Stimulated activated CD8-positive, alpha-beta memory T cell treated with anti-CD3 and anti-CD28 coated beads, Interleukin-2, amount 100 ng/mL, for 1 hour (primary cell): ENCODE measurements at places on chromosomes 5 and 9.

- DNase-seq, result no peak
Measured at GRCh38 chr5:31825518-31826068, 186.7 kb downstream of the PDZD2 start.

DNA sequence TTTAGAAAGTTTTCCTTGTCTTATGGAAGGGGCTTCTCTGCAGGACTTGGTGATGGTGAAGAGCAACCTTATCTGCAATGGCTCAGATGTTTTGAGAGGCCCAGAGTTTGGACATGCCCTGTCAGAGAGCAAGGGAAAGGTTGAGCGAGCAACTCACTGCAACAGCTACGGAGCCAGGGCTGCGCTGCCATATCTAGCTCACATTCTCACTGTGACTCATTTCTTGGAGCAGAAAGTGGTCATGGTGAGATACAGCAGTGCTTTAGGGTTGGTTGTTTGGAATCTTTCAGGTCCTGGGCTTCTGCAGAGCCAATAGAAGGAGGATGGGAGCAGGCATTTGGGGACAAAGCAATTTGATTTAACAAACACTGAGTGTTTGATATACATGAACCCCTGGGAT is 12.3 kb downstream of the GLRA1 start:
- no peak for DNase-seq

DNA sequence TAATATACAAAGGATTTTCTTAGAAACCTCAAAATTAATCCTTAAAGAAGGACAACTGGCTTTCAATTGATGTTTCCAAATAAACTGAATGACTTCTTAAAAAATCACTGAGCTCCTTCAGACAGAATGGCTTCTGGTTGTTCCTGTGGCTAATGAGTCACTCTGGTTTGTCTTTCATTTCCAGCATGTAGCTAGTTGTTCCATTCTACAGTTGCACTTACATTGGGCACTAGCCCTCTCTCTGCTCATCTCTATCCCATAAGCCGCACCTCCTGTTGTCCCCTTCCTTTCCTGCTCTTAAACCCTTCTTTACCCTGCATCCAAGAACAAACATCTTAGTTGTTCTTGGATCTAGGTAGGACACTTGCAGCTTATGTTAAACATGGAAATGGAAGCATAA is 235.3 kb upstream of the HAPLN1 start:
- DNase-seq, result no peak

DNA sequence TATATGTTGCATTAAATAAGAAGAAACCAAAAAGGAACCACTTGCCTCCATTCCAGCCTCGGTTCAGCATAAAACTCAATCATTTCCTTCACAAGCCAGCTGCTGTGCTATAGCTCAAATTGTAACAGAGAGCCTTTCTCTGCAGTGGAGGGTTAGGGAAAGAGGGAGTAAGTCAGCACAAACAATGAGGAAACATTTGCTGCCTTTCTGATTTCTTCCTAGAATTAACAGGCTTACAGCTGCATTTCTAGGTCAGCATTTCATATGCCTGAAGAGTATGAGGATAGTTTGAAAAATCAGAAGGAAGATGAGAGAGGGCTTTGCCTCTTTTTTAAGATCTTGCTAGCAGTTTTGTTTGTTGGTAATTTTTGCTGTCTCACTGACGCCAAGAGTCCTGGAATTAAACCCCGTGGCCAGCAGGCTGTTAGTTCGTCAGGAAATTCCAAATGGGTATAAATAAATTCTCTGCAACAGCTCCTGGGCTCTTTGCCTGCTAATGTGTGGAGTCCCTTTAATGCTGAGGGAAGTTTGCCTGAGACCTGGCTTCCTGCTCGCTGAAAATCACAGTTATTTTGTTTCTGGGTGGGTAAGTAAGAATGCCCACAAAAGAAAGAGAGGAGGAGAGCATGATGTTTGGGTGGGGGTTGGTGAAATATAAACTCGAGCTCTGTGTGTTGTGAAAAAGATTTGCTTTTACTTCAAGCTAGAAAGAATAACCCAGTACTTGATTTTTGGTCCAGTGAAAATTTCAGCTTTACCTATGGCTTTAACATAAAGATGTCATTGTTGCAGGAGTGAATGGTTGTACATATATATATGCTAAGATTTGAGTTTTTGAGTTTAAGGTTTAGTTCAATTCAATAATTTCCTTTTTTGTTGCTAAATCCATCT is 148.1 kb upstream of the DMRT1 start:
- no peak for DNase-seq

GRCh38 chr5:74992791-74993190 is 59.6 kb downstream of the GCNT4 start:
- no peak for DNase-seq

- no peak for DNase-seq
Measured at GRCh38 chr5:168314735-168315411, 23.4 kb downstream of the WWC1 start.

GRCh38 chr5:126449751-126450271 is 26.6 kb downstream of the GRAMD2B start:
- DNase-seq, result peak; percentile 16

- DNase-seq, result no peak
Measured at GRCh38 chr9:121050128-121050988, at the start of gene C5. C5 (minus strand) TSS chr9:121050275; CDS start chr9:121050246, 29 bp downstream.

DNA sequence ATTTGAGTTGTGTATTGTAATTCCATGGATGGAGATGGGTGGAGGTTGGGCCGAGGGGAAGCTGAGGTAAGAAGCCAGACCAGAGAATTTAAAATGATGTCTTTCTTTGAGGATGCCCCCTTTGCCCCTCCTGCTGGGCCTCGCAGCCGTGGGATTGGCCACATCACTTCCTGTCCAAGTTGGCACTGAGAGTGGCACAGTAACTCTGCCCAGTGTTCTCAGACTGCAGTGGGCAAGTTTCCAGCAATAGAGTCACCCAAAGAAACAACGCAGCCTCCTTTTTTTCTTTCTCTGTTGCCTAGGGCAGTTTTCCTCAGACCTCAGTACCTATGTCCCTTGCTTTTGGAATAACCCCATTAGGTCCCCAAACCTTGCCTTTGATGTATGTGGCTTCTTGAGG is 306.6 kb upstream of the DMRT1 start:
- DNase-seq, result no peak

- DNase-seq, result no peak
Measured at GRCh38 chr9:89634995-89635742, 30.4 kb downstream of the GADD45G start.

DNA sequence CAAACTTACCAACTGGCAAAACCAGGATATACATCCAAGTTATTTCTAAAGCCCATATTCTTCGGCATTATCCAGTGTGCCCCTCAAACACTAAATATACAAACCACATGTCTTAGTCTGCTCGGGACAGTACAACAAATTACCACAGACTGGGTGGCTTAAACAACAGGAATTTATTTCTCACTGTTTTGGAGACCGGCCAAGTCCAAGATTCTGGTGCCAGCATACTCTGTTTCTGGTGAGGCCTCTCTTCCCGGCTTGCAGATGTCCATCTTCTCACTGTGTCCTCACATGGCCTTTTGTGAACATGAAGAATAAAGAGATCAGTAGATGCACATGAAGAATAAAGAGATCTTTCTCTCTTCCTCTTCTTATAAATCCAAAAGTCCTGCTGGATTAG is 12.9 kb upstream of the SLCO6A1 start:
- no peak for DNase-seq

GRCh38 chr9:2132484-2133082 is 117.4 kb downstream of the SMARCA2 start:
- DNase-seq, result no peak

- DNase-seq, result no peak
Measured at GRCh38 chr5:171405615-171406014, 13.8 kb upstream of the FGF18 start.

DNA sequence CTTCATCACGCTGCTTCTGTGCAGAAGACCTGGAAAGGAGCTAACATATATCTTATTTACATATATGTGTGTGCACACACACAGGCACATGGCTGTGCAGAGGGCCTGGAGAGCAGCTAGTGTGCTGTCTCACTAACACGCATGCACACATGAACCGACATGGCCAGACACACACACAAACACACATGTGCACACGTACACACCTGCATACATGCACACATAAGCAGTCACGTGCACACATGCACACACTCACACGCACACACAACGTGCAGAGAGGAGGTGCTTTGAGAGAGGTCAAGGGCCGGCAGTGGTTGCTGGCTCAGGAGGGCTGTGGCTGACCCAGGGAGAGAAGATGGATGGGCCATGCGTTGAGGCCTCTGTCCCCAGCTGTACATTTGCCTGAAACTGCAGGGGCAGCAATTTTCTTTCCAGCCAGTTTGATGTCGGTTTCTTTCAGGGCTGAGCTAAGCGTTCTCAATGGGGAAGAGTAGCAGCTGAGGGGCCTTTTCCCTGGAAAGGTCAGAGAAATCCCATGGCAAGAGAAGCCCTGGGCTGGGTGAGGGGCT is 66.7 kb downstream of the OLFM1 start:
- no peak for DNase-seq

- no peak for DNase-seq
Measured at GRCh38 chr5:103467831-103468230, 94.8 kb downstream of the NUDT12 start.

DNA sequence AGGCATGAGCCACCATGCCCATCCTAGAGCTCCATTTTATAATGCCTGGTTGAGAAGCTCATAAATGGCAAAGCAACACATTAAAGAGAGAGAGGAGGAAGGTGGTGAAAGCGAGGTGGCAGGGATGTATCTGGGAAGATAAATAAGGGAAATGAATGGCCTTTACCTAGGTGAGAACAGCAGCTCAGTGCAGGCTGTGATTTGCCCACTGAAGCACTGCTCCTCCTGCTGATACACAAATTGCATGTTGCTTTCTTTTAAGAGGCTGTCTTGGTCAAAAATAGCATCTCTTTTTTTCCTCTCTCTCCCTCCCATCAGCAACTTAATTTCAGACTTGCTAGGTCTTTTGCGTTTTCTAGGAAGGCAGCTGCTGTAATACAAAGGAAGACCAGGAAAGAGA is 258.9 kb downstream of the FAM114A2 start:
- no peak for DNase-seq

DNA sequence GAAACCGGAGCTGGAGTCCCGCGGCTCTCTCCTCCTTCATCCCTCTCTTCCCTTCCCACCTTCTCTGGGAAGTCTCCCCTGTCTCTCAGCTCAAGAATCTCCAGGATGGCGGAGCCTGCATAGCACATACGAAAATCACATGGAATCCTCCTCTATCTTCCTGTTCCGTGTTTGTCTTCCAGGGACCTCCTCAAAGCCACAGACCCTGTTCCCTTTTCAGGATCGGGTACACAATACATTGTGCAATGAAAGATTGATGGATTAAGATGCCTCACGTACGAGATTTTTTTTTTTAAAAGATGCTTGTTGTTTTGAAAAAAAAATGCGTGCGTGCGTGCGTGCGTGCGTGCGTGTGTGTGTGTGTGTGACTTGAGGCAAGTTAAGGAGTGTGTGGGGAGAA is 46.6 kb upstream of the OLFM1 start:
- DNase-seq, result no peak

DNA sequence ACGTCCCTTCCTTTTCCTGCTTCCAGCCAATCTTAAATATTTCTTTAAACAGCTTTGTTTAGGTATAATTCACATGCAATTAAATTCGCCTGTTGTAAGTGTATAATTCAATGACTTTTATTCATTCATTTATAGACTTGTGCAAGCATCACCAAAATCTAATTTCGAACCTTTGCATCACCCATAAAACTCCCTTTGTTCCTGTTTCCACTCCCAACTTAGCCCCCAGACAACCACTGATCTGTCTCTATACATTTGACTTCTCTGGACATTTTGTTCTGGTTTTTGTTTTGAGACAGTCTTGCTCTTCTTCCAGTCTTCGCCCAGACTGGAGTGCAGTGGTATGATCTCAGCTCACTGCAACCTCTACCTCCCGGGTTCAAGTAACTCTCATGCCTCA is 71.5 kb downstream of the NR6A1 start:
- DNase-seq, result no peak

- no peak for DNase-seq
Measured at GRCh38 chr5:149646564-149646963, 65.3 kb downstream of the ARHGEF37 start.
